ENCODE measurements at places on chromosomes 4 and X.

- DNase-seq = no peak
These were observed 838.2 kb downstream of the RAPGEF2 start for GRCh38 chr4:159941076-159941475.

- DNase-seq = no peak
These were observed 2.0 kb downstream of the GTPBP6 start for GRCh38 chrX:316351-317325.

GRCh38 chrX:10146346-10146745 lies 10.4 kb upstream of the CLCN4 start:
- DNase-seq = no peak

- no peak for DNase-seq
These were observed 277.1 kb upstream of the ADGRL3 start for GRCh38 chr4:60923075-60923474.

DNA sequence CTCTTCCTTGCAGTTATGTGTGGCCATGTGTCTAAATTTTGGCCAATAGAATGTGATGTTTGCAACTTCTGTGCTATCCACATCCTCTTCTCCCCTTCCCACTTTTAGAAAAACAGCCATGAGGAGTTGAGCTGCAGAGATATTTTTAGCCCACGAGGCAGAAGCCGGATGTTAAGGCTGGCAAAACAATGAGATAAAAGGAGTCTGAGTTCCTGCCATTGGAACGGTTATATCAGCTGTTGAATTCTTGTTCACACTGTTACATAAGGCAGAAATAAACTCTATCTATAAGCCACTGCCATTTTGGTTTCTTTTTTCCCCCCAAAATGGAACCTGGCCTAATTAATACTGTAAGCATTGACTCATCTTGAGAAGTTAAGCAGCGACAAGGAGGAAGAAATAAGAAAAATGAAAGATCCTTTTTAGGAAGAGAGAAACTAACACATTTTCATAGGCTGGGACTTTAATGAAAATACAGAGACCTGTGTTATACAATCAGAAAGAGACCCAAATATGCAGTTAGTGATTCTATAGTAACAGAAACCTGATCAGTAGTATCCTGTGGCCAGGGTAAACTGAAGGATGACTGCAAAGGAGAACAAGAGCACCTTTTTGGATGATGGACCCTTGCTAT lies 200.5 kb downstream of the INPP4B start:
- no peak for DNase-seq

DNA sequence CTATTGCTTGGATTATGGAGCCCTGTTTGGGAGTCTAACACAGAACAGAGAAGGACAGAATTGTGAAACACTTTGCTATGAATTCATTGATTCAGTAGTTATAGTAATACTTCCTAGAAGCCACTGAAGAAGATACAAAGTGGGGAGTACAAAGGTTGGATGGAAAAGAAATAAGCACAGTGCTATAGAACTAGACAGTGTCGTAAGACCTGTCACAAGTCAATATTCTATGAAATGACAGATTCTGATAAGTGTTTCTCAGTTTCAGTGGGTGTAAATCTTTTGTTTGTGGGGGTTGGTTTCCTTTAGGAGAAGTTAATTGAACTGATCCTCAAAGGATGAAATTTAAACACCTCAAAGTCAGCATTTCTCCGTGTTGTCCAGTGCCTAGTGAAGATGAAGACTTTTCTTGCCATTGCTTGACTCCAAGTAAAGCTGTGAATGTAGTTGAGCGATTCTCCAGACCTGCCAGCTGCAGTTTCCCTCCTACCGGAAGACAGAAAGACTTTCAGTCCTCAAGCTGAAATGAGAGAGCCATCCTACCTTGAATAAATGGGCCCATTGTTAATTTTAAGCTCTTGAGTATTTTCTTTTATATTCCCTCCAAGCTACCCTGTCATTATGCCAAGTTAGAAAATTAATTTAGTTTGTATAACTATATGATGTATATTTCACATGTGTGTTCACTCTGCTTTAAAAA lies 7.9 kb downstream of the PDLIM5 start:
- no peak for DNase-seq

GRCh38 chr4:122865425-122865824 lies 38.8 kb downstream of the FGF2 start:
- DNase-seq = no peak

- no peak for DNase-seq
These were observed 45.1 kb upstream of the KDR start for GRCh38 chr4:55170462-55170861.

Data from T-cell (primary cell).